ENCODE measurements at places on chromosomes 6 and 20.

GRCh38 chr6:27531772-27532459 is 59.0 kb upstream of the ZNF184 start:
- no peak for DNase-seq

DNA sequence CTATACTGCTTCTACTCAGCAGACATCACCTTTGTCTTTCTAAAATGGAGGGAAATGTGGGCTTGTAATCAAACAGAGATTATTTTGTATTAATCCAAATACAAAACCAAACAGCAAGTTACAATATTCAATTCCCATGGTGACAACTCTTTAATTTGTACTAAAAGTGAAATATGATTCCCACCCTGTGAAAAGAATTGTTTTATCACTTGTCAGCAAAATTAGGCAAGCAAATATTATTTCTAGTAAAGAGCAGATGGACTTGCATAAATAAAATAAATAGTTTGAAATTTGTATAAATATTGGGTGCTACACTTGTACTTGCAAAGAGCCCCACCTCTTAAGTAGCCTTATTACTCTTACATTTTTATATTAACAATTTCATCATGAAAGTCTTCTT is 6.1 kb upstream of the TXLNB start:
- DNase-seq = no peak

DNA sequence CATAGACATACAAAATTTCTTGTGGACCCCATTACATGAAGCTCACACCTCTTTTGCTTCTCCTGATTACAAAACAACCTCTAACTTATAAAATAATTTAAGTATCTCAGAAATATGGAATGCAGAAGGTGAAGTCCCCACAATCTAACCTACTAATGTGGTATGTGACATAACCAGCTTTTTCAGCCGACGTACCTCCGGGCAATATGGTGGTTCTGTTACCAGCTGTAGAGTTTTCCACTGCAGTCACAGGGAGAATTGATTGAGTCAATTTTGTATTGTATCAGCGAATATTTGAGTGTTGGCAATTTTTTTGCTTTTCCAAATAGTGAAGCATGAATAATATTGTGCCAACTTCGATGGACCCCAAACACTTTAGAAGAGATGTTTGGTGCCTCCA is 15.7 kb upstream of the SPO11 start:
- DNase-seq = no peak

GRCh38 chr6:108550256-108550655 is 10.5 kb upstream of the FOXO3 start:
- DNase-seq = no peak

DNA sequence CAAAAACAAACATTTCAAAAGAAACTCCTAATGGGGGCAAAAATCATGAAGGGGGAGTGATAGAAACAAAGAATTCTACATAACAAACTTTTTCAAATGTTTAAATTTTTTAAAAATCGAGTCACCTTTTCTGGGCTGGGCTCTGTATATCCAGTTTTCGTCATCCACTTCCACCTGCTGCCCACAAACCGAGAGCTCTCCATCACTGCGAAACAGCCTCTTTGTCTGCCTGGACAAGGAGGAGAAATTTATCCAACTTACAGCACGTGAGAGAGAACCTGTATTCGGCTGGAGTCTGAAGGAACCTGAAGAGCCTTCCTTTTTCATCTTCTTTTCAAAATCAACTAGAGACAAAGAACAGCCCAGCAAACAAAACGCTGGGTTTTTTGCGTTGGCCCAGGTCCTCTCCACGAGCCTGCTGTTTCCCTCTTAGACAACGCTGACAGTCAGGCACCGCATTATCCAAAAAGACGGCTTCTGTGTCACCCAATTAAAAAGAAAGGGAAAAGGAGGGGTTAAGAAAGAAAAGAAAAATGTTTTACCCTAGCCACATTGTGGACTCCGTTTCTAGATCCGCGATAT is 72.4 kb upstream of the NHSL1 start:
- DNase-seq = no peak

- DNase-seq = no peak
These were observed 3.4 kb upstream of the BHLHE23 start for GRCh38 chr20:63009988-63010769.

GRCh38 chr6:167472880-167473279 is 148.0 kb downstream of the TTLL2 start:
- no peak for DNase-seq

Data from NCI-H1417 treated with DMSO at 0.1 percent for 48 hours (cell line).